ENCODE measurements at places on chromosomes 13 and 19.

DNA sequence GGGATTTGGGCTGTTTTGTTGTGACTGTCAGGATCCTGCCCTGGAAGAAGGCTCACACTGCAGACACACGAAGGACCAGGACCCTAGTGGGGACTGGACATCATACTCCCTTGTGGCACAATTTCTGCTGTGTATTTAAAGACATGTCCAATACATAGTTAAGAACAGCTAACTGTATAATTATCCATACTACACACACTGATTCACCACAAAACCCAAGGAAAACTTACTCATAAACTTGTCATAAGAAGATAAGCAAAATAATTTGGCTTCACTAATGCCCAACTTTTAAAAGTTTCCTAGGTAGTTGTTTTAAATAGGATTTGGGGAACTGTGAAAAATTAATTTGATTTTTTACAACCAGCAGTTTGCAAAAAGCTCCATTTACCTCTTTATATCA, 46.1 kb downstream of the LATS2 start:
- DNase-seq, result no peak

DNA sequence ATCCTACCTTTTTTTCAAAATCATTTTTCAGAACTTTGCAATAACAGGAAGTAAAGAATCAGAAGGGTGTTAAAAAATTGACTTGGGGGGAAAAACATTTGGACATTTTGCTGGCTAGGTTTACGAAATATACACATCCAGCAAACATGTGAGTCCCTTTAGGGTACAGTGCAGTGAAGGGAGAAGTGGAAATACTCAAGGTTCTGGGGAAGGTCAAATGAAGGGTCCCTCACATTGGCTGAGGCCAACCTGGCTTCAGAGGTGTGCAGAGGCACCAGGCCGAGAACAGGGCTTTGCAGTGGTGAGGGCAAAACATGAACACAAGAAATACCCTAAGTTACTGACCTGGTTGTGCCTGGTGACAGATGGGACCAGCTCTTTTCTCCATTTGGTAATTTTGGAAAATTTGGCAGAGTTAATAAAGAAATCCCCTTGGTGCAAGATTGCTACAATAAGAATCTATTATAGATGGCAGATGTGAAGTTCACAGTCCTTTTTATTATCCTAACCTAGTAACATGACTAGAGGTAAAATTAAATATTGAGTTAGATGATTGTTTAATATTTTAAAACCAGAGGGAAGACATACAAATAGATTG, 1.5 kb upstream of the UPF3A start:
- no peak for DNase-seq

DNA sequence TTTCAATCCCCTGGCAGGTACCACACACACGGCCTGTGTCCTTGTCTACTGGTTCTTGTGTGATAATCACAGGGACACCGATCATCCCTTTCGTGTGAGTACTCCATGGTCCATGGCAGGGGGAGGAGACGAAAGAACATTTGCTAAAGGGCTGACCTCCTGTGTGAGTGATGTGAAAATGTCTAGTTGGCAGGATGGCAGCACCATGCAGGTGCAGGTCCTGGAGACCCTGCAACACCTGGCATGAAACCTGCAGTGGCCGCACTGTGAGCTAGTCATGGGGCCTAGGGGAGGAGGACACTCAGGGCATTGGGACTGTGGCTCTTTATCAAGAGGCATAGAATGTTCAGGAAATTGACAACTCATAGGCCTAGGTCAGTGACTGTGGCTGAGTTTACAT, 22.9 kb upstream of the LGALS14 start:
- DNase-seq, result no peak

- DNase-seq, result no peak
These were observed 127.9 kb upstream of the USP29 start for GRCh38 chr19:56991912-56992311.

GRCh38 chr13:41976476-41976875, 15.6 kb upstream of the VWA8 start:
- DNase-seq, result no peak

DNA sequence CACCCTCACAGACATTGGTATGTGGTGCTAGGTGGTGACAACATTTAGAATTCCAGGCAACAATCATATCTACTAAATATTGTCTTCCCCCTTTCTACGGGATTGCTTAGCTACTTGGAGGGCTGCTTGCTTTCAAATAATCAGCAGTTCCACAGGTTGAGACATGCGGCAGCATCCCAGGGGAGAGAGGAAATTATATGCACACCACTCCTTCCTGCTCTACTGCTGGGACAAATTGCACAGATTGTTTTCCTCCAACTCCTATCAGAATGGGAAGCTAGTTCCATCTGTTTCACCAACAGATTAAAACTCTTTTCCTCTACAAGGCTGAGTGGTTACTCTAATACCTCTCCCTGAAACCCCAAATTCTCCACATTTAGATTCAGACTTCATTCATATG, 275.4 kb downstream of the DNAJC15 start:
- no peak for DNase-seq

- no peak for DNase-seq
These were observed 7.5 kb upstream of the RBM26 start for GRCh38 chr13:79413521-79413920.

- no peak for DNase-seq
These were observed 19.3 kb downstream of the BICRA start for GRCh38 chr19:47628078-47628771.

DNA sequence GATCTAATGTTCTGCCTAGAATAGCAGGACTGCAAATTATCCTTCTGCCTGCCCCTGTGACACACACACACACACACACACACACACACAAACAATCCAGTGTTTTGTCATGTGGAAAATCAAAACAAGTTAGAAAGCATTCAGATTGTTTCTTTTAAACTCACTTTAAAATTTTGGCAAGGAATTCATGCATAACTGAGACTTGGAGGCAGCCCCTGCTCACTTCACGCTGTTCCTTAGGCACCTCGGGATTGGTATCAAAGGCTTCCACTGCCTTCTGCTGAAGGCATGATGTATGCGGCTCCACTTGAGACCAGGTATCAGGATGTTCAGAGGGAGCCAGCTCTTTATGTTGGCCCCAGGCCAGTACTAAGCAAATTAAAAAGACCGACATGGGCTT, 158.7 kb downstream of the OXGR1 start:
- peak; percentile 31 for DNase-seq
